ENCODE measurements at places on chromosomes 12 and 14.

DNA sequence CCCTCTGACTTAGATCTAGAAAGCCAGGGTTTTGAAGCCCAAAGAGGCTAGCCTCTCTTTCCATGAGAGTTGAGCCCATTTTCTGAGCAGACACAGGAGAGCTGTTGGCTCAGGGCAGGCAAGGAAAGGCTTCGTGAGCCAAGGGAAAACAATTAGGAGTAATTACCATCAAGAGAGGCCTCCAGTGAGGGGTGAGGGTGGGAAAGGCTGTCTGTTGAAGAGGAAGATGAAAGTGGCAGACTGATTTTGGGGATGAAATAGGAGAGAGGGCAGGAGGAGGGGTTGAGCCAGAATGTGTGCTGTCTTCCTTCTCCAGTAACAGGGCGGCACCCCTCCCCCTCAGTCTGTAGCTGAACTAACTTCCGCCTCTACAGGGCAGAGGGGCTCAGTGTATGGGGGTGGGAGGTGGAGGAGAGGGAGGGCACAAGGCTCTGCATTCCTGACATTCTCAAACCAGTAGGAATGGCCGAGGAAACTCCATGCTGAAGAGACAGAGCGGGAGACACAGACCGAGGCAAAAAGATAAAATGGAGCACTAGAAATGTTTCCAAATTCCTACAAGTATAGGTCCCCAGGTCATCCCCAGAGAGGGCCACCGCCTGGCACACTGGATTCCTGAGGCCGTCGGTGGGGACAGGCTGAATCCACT lies 33.1 kb upstream of the COL2A1 start:
- no peak for DNase-seq

DNA sequence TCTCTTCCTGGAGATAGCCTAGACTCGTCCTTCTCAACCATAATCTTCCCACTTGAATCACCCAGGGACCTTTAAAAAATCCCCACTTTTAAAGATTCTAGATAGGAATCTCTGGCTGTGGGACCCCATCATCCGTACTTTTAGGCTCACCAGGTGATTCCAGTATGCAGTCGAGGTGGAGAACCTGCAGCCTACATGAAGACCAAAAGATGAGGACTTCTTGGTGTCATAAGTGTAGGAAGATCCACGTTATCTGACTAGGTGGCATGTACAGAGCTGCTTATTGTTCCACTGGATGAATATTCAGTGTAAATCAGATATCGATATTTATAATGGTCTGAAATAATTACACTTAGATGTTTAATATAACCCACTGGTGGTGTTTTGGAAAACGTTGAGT lies 2.6 kb downstream of the PRKCH start:
- DNase-seq, result no peak

GRCh38 chr12:128425666-128426331 lies 158.8 kb downstream of the TMEM132C start:
- DNase-seq, result no peak

- DNase-seq, result no peak
These were observed 1.7 kb downstream of the NUDT4 start for GRCh38 chr12:93379326-93379980.

DNA sequence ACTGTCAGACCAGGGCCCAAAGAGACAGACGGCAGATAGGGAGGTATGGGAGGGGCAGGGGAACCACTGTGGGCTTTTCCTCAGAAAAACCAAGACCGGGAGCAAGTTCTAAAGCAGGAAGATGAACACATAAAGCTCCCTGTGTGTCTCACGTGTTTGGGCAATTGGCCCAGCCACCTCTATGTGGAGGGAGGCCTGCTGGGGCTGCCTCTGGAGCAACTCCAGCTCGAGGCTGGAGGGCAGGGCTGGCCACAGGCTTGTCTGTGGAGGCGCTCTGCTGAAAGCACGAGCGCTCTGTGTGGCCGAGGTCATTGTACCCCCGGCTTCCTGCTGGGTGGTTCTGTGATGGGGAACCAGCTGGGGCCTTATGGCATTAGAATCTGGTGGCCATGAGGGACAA lies 36.4 kb downstream of the TRAFD1 start:
- no peak for DNase-seq

- no peak for DNase-seq
These were observed 44.4 kb upstream of the CPM start for GRCh38 chr12:68977335-68977734.

DNA sequence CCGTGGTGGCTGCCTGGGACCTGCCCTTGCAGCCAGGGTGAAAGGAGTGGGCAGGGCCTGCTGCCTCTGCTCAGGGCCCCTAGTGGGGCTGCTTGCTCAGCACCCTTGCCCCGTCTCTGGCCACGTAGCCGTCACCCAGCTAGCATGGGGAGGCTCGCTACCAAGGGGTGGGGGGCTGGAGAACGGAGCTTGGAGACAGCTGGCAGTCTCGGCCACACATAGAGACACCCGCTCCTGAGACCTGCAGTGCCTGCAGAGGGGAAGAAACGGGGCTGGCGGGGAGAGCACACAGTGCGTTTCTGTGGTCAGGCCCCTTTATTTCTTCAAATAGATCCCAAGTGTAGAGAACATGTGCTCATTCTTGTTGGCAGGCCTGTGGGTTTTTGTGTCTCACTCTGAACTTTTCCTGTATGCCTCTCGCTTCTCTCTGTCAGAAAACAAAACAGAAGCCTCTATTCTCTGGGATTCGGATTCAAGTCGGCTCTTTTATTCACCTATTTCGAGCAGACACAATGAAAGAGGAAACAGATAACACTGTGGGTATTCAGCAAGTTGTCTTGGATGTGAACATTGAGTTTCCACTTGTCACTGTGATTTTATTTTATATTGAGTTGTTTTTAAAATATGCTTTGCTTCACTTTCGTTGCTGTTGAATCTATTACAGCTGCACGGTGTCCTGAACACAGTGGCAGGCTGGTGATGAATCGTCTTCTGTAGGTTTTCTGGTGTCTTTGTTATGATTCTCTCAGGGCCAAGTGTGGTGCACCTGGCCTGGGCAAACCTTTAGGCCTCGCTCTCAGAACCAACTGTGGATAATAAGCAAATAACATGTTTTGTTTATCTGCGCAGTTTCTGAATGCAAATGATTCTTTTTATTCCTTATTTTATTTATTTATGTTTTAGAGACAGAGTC lies 26.5 kb downstream of the PACS2 start:
- no peak for DNase-seq

DNA sequence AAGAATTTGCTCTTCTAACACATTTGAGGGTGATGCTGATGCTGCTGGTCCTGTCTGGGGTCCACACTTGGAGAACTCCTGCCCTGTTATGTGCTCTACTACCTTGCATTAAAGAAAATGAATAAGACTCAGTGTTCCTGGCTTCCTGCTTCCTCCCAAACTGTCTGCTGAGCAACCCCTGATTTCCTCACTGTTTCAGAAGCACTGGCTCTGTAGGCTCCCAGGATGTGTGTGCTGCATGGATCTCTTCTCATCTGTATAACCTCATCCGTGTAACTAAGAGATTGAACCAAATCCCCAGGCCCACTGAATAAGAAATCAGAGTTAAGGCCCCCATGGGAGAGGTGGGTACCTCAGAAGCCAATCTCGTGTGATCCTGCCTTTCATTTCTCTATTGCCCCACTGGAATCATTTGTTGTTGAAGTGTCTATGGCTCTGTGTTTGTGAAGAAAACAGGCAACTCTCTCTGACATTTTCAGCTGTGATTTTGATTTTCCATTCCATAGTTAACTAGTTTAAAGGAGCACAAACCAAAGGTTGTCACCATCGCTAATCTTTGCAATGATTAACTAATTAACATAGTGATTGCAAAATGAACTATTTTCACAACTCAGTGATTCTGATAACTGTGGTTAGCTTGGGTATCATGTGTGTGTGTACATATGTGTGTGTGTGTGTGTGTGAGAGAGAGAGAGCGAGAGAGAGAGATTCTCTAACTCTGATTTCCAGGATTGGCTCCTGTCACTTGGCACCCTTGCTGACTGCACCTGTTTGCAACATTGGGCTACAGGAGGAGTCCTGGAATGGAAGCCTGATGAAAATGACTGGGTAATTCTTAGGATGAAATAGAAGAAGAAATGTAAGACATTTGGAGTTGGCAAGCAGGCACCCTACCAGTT lies 196.2 kb downstream of the SLC38A4 start:
- DNase-seq, result no peak

DNA sequence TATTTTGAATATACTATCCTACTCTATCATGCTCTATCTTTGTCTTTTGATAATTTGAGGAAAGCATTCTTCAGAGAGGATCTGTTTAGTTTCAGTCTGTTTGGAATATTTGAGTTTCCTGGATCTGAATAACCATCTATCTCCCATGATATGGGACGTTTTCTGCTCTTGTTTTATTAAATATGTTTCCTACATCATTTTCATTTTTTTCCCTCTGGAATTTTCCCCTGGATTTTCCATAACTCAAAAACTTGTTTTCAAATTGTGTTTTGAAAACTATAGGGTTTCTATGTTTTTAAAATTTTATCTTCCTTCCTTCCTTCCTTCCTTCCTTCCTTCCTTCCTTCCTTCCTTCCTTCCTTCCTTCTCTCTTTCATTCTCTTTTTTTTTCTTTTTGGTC lies 974.2 kb downstream of the TMEM121 start:
- DNase-seq, result no peak
